ENCODE measurements at places on chromosomes 5 and 9. TPM values are rescaled to one million over a fixed set of nuclear protein-coding genes. Genes with fewer than 3 reads are reported as not detected.

DNA sequence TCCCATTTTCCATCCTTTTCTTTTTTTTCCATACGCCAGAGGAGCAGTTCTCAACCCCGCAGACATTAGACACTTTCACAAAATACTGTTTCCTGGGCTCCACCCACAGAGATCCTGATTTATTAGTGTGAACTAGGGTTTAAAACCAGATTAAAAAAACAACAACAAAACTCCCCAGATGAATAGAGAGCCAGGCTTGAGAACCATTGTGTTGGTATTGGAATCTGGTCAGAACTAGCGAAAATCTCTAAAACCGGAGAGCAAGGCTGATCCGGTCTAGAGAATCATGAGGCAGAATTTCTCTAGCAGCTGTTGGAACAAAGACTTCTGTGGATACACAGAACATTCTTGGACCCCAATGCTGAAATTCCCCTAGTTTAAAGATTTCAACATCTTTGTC is 173.0 kb downstream of the PCSK1 start:
- no peaks in the 10 kb centered on the region for H3K36me3 ChIP-seq
- no peaks in the 10 kb centered on the region for H3K4me1 ChIP-seq
- no peak overlapping the region for H3K4me3 ChIP-seq
- H3K27me3 ChIP-seq = no peaks in the 10 kb centered on the region
- no peak overlapping the region for H3K27ac ChIP-seq
- no peak for DNase-seq

DNA sequence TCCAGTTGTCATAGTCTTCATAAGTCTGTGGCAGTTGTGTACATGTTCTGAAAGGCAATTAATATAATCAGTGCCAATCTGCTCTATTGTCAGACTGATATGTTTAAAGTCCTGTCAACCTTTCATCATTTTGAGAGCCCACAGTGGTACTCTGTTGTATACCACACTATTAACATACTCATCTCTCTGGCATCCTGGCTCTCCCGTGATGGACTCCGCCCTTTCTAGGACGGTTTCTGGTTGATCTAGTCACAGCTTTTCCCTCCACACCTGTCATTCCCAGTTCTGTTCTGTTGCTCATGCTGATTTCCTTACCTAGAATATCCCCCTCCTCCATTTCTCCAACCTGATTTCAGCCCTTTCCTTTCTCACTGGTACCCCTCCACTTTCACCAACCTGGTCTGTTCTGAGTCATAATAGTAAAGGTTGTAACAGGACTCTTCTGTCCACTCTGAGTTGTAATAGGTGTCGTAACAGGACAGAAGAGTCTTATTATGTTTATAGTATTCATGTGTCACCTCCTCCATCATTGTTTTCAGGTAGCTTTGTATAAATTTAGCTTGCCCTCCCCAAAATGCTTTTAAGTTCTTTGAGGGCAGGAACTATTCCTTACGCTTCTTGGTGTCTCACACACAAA is 4.1 kb downstream of the PTCD2 start:
- H3K27me3 ChIP-seq = no peaks in the 10 kb centered on the region
- no peak overlapping the region for H3K27ac ChIP-seq
- DNase-seq = no peak
- H3K4me1 ChIP-seq = peaks cover 3% of the 10 kb centered on the region
- no peak overlapping the region for H3K4me3 ChIP-seq

DNA sequence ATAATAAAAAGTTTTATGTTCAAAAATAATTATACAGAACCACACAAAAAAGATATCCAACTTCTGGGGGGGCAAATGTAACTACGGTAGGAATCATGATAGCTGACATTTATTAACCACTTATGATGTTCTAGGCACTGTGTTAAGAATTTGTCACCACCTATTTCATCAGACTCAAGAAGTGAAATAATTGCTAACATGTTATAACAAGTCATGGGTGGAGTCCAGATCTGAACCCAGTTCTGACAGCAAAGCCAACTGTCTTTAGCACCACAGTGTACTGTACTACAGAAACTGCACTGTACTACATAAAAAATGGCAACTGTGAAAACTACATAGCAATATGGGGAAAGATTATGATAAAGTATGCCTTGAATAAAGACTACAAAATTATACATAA is 3.0 kb upstream of the SAP30L start:
- H3K4me3 ChIP-seq = no peak overlapping the region
- no peak for DNase-seq
- no peaks in the 10 kb centered on the region for H3K27me3 ChIP-seq
- peaks cover 9% of the 10 kb centered on the region for H3K36me3 ChIP-seq
- no peak overlapping the region for H3K27ac ChIP-seq

DNA sequence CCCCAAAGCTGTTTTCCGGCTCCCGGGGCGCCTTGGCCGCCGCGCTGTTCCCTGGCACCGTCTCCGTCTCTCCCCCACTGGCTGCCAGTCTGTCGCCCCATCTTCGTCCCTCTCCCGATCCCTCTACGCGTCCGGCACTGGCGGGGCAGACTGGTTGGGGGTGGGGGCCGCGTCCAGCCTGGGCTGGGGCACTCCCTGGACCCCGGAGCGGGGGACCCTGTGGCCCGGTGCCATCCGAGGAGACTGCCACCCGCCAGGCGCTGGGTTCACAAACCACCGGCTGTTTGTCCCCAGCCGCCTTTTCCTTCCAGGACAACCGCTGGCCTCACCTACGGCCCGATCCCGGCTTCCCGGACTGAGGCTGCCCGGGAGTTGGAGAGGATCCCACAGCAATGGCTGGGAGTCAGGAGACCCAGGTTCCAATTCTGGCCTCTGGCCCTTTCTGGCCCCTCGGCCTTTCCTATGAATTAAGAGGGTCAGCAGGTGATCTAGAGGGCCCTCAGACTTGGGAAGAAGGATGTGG is 1.0 kb upstream of the FIBCD1 start:
- H3K27ac ChIP-seq = no peak overlapping the region
- H3K27me3 ChIP-seq = peaks cover 63% of the 10 kb centered on the region
- no peak for DNase-seq
- H3K36me3 ChIP-seq = no peaks in the 10 kb centered on the region
- peaks cover 6% of the 10 kb centered on the region for H3K4me1 ChIP-seq

DNA sequence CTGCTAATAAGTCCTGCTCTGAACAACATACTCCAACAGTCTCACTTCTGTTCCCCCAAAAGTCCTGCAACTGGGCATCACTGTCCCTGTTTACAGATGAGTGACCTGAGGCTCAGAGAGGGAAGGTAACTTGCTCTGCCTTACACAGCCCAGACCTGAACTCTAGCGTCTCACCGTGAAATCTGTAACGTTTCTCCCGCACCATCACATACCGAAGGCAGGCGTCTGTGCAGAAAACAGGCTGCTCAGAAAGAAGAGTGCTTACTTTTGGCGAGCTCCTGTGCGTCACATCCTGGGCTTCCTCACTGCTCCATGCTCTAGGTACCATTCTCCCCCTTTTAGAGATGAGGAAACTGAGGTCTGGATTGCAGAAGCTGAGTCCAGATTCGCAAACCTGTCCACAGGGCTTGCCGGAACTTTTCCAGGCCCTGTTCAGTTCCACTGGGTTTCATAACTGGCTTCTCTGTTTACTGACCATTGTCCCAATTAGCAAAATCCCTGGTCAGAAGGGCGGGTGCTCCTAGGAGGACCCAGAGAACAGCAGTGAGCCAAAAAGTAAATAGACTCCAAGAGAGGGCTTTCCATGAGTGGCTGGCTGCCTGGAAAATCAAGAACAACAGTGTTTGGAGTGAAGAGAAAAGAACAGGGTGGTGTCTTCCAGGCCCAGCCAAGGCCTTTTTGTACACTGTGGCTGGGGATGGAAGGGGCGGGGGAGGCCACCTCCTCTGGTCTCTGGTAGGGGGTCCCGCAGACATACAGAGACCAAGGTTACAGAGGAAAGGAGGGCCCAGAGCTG is 27.1 kb downstream of the GSN start:
- H3K4me1 ChIP-seq = peaks cover 8% of the 10 kb centered on the region
- no peak for DNase-seq
- H3K27me3 ChIP-seq = no peaks in the 10 kb centered on the region
- H3K4me3 ChIP-seq = no peak overlapping the region
- H3K27ac ChIP-seq = no peak overlapping the region

GRCh38 chr5:73605223-73606087 is 20.5 kb upstream of the ARHGEF28 start:
- H3K27me3 ChIP-seq = no peaks in the 10 kb centered on the region
- no peak overlapping the region for H3K4me3 ChIP-seq
- no peaks in the 10 kb centered on the region for H3K4me1 ChIP-seq
- no peaks in the 10 kb centered on the region for H3K36me3 ChIP-seq
- H3K27ac ChIP-seq = no peak overlapping the region

GRCh38 chr9:134295746-134296250 is 30.5 kb upstream of the RXRA start:
- no peak for DNase-seq
- H3K4me1 ChIP-seq = no peaks in the 10 kb centered on the region
- no peak overlapping the region for H3K4me3 ChIP-seq
- H3K27me3 ChIP-seq = no peaks in the 10 kb centered on the region
- no peak overlapping the region for H3K27ac ChIP-seq

- H3K27me3 ChIP-seq = no peaks in the 10 kb centered on the region
- DNase-seq = no peak
- peaks cover 5% of the 10 kb centered on the region for H3K4me1 ChIP-seq
- no peak overlapping the region for H3K27ac ChIP-seq
Measured at GRCh38 chr9:114431003-114431402, 43.2 kb upstream of the AKNA start.

DNA sequence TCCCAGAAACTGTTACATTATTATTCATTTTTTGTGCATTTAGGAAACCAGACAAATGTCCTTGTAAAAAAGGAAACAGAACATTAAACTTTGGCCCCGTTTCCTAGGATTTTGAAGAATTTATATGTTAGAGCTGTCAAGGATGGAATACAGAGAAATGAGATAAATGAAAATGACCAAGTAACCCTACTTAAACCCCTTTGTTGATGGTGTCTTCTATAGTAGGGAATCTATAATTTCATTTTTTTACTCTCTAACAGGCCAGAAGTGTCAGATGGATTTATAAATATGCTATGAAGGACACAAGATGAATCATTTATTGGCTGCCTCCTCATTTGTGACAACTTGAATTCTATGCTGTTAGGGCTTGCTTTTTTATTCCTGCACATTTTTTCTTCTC is 1047.1 kb downstream of the PTPRD start:
- H3K4me3 ChIP-seq = no peak overlapping the region
- DNase-seq = no peak
- H3K4me1 ChIP-seq = no peaks in the 10 kb centered on the region
- no peaks in the 10 kb centered on the region for H3K27me3 ChIP-seq
- no peaks in the 10 kb centered on the region for H3K36me3 ChIP-seq

DNA sequence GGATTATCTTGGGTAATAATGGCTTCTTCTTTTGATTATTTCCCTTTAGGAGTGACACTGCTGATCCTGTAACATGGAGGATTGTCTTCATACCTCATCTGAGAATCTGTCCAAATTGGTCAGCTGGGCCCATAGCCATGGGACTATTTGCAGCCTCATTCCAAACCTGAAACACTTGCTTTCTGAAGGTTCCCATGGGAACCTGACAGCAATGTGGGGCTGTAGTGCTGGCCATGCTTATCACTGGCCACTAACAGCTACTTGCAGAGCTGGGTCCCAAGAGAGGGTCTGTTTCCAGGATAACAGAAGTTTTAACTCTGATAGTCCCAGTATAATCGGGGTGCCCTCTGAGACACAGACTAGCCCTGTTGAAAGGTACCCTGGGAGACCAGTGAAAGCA is 87.4 kb downstream of the KIAA1958 start:
- no peak overlapping the region for H3K27ac ChIP-seq
- H3K27me3 ChIP-seq = no peaks in the 10 kb centered on the region
- no peaks in the 10 kb centered on the region for H3K4me1 ChIP-seq
- no peak overlapping the region for H3K4me3 ChIP-seq
- no peaks in the 10 kb centered on the region for H3K36me3 ChIP-seq

DNA sequence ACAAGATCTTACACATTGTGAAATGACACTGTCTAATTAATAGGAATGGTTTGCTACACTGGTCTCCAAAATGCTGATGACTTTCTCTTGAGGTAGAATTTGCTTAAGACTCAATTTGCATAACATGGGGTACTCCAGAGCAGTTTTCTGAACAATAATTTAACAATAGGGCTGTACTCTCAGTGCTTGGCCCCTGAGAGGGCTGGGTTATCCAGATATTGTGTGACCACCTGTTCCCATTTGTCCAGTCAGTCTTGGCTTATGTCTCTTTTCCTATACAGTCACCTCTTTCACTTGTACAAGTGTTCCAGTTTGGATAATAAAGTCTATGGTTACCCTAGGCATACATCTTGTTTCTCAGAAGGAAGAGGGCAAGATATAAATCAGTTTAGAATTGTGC is 17.9 kb downstream of the ZSWIM6 start:
- DNase-seq = no peak
- no peak overlapping the region for H3K4me3 ChIP-seq
- H3K27me3 ChIP-seq = no peaks in the 10 kb centered on the region
- no peaks in the 10 kb centered on the region for H3K36me3 ChIP-seq

DNA sequence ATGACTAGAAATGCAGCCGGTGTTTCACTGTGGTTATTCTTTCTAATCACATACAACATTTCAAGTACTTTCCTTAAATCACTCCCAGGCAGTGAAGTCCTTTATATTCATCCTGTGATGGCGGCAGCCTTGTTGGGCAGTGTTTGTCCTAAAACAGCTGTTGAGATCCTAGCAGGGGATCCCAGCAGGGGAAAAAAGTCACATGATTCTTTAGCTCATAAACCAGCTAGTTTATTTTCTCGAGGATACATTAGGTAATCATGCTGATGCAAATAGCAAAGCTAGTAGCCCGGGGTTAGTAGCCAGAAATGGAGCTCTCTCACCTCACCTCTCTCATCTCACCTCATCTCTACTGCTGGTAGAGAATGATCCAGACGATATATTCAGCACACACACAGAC is 70.5 kb downstream of the FOXD1 start:
- H3K36me3 ChIP-seq = no peaks in the 10 kb centered on the region
- H3K4me3 ChIP-seq = no peak overlapping the region
- no peak for DNase-seq
- H3K27ac ChIP-seq = no peak overlapping the region

DNA sequence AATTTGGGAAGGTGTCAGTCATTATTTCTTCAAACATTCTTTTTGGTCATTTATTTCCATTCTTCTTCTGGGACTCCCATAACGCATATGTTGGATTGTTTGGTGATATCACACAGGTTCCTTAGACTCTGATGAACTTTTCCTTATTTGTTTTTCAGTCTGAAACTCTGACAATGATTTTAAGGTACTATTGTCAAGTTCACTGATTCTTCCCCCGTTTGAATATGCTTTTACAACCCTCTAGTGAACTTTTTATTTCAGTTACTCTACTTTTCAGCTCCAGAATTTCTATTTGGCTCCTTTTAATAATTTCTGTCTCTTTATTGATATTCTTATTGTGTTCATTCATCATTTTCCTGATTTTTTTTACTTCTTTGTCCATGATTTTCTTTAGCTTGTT is 92.5 kb upstream of the RORB start:
- H3K27ac ChIP-seq = no peak overlapping the region
- H3K27me3 ChIP-seq = no peaks in the 10 kb centered on the region

AHRR gene
- total RNA-seq = 31.7 TPM

RNF180 gene
- total RNA-seq = not detected

AMBP gene
- not detected for total RNA-seq

TMC1 gene
- total RNA-seq = not detected

SV2C gene
- not detected for total RNA-seq

GGTA1 gene
- total RNA-seq = not detected
